ENCODE measurements at places on chromosomes 4 and X.
A peak's percentile ranks its signal among the peaks of the same experiment; 100 is the strongest.

- DNase-seq, result no peak
Measured at GRCh38 chr4:127165971-127166370, 466.8 kb upstream of the INTU start.

DNA sequence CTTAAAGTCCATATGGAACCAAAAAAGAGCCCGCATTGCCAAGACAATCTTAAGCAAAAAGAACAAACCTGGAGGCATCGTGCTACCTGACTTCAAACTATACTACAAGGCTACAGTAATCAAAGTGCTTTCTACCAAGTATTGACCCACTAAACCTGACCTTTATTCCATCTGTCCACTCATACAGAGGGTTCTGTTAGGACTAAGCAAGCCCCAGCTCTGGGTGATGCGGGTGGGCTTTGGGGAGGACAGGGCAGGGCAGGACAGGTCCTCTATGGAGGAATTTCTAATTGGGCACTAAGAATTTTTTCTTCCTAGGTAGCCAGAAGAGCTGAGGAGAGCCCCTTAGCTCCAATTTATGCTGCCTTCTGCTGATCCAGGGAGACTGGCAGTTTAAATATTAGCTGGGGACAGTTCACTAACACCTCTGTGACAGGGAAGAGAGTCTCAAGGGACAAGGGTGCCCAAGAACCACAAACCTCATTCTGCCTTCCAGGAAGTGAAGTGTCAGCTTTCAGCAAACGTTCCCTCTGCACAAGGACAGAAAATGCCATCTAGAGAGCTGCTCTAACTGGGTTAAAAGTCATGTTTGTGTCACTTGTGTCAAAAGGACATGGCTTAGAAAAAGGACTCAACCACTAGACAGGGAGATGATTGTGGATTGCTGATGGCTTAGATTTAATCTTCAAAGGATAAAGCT, 143.2 kb downstream of the KIT start:
- no peak for DNase-seq

GRCh38 chr4:33072298-33073089, 2352.3 kb downstream of the PCDH7 start:
- DNase-seq, result no peak

DNA sequence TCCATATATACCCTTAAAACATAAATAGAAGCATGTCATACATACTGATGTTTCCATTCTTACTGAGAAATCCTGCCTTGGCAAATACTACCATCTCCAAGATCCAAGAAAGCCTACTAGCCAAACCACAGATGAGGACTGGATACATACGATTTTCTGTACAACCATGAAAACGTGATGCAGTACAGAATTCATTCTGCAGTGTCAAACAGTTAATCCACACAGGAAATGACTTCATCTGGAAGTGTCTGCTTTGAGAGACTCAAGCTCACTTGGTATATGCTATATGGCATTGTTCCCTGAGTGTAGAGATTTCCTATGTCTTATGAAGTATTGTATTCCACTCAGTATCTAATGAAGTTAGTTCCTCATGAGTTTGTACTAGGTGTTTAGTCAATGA, 94.3 kb downstream of the CT47B1 start:
- no peak for DNase-seq

DNA sequence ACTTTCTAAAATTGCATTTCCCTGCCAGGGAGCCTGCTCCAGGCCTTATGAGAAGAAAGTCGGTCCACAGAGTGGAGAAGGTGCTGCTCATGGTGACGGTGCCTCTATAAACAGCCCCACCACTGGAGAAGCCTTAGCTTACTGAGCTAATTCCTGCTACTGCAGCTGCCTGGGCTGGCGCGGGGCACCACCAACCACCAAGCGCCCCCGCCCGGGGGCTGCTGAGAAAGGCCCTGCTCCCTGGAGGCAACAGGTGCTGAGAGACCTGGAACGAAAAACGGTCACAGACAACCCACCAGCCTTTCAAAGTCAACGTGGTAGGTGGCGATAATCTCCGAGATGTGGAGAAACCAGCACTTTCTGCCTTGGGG, 2.9 kb downstream of the HCFC1 start:
- no peak for DNase-seq

DNA sequence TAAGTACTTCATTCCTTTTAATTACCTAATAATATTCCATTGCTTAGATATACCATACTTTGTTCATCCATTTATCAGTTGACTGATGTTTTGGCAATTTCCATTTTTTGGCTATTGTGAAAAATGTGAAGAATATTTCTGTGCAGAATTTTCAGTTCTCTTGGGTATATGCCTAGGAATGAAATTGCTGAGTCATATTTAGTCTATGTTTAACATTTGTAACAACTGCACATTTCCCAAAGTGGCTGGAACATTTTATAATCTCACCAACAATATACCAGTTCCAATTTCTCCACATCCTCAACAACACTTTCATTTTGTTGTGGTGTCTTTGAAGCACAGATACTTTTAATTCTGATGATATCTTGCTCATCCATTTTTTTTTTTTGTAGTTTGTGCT, 215.5 kb downstream of the PDGFC start:
- DNase-seq, result no peak

DNA sequence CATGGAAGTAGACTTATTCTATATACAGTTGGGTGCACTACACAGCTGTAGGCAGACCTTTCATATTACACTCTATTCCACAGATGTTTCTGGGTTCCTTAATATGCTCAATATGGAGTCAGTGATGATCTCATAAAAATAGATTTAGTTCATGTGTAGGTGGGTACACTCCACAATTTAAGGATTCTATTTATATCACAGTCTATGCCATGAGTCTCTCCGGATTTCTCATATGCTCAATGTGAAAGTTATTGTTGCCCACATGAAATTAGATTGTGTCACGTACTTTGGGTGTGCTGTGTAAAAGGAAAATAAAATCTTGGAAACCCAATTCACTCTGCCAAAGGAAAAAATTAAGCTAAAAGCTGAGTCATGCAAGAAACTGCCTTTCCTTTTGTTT, 32.5 kb upstream of the TASL start:
- no peak for DNase-seq

DNA sequence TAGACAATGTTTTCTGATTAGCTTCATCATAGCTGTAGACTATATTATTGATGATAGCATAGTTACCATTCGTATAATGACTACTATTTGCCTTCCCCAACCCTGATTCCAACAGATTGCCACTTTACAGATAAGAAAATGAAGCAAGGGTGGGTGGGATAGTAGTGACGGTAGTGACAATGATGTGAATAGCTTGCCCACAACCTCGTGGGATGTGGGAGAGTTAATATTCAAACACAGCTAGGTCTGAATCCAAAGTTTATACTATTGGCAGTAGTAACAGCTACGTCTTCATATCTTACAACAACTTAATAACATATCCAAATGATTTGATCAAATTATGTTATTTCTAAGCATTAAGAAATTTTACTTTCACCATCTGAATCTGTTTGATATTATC, 766.8 kb upstream of the FTHL17 start:
- DNase-seq, result no peak

- no peak for DNase-seq
Measured at GRCh38 chr4:174365018-174365587, 81.4 kb downstream of the CEP44 start.

DNA sequence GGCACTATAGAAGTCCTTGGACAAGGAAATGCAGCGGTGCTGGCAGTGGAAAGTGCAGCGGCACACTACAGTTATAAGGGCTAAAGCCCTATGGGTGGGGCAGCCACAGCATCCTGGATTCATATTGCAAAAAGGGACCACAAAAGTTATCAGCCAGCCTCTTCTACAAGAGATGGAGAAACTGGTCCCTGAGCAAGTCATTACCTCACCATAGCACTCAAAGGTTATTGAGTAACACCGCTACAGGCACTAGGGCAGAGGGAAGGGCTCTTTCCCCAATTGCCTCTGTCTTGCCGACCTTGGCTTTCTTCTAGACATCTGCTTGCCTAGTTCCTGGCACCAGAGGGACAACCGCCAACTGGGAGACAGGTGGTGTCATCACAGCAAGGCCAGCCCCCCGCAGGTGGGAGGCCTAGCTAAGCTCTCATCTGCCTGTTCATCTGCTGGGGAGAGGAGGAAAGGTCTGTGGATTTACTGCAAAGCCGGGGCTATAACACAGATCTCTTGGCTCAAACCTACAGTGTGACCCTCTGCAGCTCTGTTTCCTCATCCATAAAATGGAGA, 600.0 kb downstream of the BCOR start:
- no peak for DNase-seq

GRCh38 chr4:5988086-5988845, 30.0 kb downstream of the C4orf50 start:
- no peak for DNase-seq

DNA sequence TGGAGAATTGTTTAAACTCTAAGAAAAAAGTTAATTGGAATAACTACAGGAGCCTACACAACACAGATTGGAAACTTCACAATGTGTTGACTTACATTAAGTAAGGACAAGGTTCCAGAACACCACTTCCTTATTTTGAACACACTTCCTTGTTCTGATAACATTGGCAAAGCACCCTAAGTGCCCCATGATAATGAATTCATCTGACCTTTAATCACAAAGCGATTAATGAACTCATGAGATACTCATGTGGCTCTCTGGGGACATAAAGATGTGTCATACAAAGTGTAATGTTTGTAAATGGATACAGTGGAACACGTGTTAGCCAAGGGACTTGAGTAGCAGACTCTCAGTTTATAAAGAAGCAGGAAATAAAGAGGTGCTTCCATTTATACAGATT, 69.0 kb upstream of the ATOH1 start:
- DNase-seq, result no peak

DNA sequence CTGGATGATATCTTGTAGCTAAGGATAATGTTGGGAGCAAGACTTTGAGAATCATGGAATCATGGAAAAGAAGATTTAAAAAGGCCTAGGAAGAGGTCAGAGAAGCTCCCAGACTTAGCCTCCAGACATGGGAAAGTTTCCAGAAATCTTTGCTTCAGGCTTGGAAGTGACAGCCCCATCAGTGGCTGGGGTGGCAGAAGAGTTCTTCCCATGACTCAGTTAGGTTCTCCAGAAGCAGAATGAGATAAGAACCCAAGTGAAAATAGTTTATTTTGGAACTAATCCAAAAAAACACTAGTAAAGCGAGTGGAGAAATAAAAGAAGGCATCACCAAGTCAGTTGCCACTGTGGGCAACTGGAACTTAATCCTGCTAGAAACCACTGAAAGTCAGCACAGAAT, 506.9 kb downstream of the MID1IP1 start:
- no peak for DNase-seq

GRCh38 chrX:110402091-110402849, 43.6 kb downstream of the RTL9 start:
- no peak for DNase-seq

DNA sequence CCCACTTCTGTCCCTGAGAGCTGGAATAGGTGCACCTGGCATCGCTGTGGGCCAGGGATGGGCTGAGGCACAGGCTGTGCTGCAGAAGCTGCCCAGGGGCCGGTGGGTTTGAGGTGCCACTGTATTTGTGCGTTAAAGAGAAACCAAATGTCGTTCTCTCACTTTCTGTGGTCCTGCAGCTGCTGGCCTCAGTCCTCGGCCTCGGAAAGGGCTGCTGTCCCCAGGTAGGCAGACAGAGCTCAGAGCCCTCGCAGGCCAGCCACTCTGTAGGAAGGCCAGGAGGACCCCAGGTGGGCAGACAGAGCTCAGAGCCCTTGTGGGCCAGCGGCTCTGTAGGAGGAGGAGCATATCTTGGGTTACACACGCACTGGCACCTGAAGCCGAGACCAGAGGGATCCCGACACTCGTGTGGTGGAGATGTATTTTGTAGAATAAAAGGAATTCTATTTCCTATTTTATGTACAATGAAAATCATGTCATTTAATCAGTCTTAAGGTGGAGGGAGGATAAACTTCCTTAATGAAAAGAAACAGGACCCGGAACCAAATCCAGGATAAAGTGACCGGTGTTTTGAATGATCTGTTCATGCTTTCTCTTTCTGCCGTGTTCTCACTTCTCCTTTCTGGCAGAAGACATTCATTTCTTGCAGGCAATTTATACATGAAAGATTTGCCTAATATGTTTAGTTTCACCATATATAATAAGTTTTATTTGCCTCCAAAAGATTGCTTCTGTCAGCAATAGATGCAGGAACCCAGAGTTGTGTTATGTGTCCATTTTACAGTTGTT, 54.4 kb upstream of the HGFAC start:
- no peak for DNase-seq

GRCh38 chr4:11719879-11720278, 291.2 kb upstream of the HS3ST1 start:
- no peak for DNase-seq

GRCh38 chr4:59314637-59315036, 1885.5 kb upstream of the ADGRL3 start:
- no peak for DNase-seq

- DNase-seq, result peak; percentile 1
Measured at GRCh38 chrX:66728818-66729271, 90.0 kb upstream of the EDA2R start.

GRCh38 chr4:63583561-63583960, 825.7 kb downstream of the TECRL start:
- DNase-seq, result no peak

DNA sequence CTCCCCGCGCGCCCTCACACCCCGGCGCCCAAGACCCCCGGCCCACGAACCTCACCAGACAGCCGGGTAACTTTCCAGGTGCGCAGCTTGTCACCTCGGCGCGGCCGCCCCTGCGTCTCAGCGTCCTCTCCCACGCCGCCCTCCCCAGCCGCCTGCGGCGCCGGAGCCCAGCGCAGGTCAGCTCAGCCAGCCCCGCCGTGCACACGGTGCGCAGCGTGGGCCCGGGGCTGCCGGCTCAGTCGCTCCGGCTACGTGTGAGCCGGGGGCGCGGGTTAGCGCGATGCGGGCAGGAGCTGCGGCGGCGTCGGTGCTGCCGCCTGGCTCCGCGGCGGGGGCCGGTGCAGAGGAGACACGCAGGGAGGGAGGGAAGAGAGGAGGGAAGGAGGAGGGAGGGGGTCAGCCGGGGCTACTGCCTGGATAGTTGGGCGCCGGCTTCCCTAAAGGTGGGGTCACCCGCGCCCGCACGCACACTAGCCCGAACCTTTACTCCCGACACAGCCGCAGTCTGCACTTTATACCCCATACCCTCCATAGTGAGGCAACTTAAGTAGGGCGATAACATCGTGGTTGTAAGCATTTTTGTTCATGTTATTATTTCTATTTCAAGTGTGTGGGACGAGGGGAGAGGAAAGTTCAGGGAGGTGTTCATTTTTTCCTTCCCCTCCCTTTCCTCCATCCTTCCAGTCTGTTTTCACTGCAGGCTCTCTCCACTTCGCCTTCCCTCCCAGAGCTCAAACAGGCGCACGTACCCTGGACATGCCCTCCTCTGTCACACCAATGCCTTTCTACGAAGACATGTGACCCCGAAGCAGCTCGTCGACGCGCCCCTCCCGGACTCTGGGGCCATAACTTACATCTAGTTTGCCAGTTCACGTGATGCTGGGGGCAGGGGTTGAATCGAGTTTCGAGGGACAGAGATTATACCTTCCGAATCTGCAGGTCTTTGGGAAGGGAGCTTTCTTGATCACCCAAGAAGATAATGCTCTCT, at the start of gene PRKG2:
Gene PRKG2 (minus strand): TSS at position 342 of the 988 bp plus-strand sequence. CDS start 10,175 bp downstream, outside the sequence.
- DNase-seq, result no peak

GRCh38 chr4:16413814-16414555, 187.7 kb upstream of the TAPT1 start:
- no peak for DNase-seq

GRCh38 chrX:133586443-133586842, 171.2 kb upstream of the GPC4 start:
- no peak for DNase-seq

- DNase-seq, result no peak
Measured at GRCh38 chrX:111095974-111096895, at the start of gene PAK3. TSS of gene PAK3 (plus strand) at chrX:111096191. CDS start at chrX:111123104, 26,913 bp downstream.

GRCh38 chrX:45229348-45229747, 28.7 kb upstream of the DIPK2B start:
- no peak for DNase-seq
